ENCODE measurements at places on chromosomes 11 and 22. TPM values are rescaled to one million over a fixed set of nuclear protein-coding genes. Genes with fewer than 3 reads are reported as not detected.

GRCh38 chr11:21385669-21386440 is 716.5 kb downstream of the NELL1 start:
- no peak for DNase-seq

HOATZ gene
- total RNA-seq = not detected

DNA sequence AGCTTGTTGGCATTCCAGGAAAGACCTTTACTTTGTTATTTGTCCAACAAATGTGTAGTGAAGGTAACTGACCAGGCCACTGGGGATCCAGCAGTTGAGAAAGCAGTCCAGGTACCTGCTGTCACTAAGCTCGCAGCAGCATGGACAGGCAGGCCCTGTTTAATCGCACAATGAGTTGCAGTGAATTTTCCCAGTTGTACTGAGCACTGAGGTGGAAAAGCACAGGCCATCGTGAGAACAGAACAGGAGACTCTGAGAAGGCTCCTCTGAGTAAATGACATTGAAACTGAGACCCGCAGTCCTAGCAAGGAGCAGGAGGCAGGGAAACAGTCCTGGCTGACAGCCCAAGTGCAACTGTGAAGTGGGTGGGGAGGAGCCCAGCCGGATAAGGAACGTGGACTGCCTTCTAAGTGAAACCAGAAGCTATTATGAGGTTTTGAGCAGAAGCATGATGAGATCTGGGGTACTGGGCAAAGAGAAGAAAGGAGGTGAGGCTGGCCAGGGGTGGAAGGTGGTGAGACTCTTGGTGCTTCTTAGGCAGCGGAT is 39.8 kb upstream of the CDON start:
- DNase-seq = no peak

DNA sequence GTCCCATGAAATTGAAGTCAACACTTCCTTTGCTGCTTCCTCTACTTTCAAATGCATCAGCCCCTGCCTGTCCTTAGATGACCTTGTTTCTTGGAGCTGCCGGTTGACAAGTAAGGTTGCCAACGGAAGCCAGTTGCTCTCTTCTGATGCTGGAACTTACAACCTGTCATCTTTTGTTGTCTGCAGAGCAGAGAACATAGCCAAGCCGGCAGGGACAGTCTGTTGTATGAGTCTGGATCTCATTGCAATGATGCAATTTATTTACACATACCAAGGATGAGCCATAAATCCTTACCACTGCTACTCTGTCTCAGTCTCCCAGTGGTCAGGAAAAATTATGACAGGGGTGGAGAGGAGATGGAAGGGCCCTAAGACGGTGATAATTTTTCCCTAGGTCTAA is 151.4 kb downstream of the BLID start:
- no peak for DNase-seq

- no peak for DNase-seq
These were observed 7.9 kb upstream of the GAB2 start for GRCh38 chr11:78425399-78426070.
